Motor neuron (in vitro differentiated cells): ENCODE measurements at places on chromosomes 1 and 21. TPM values are rescaled to one million over a fixed set of nuclear protein-coding genes. Genes with fewer than 3 reads are reported as not detected.

Gene NAXE
- total RNA-seq: 59.4 and 67.7 TPM in 2 replicates

Gene LPAR3
- total RNA-seq: 0.50 and 0.75 TPM in 2 replicates

Gene TEX38
- total RNA-seq: 1.2 TPM in 1 of 2 replicates, not detected in the other

Gene PARS2
- total RNA-seq: 4.4 and 4.6 TPM in 2 replicates

Gene OR6N1
- total RNA-seq: 0.15 and 0.16 TPM in 2 replicates

Gene PLA2G4A
- total RNA-seq: 3.7 and 4.3 TPM in 2 replicates
